ENCODE measurements at places on chromosomes 3 and 15.

- no peak for DNase-seq
Observed at GRCh38 chr3:51943451-51944391, 1.6 kb downstream of the PARP3 start.

DNA sequence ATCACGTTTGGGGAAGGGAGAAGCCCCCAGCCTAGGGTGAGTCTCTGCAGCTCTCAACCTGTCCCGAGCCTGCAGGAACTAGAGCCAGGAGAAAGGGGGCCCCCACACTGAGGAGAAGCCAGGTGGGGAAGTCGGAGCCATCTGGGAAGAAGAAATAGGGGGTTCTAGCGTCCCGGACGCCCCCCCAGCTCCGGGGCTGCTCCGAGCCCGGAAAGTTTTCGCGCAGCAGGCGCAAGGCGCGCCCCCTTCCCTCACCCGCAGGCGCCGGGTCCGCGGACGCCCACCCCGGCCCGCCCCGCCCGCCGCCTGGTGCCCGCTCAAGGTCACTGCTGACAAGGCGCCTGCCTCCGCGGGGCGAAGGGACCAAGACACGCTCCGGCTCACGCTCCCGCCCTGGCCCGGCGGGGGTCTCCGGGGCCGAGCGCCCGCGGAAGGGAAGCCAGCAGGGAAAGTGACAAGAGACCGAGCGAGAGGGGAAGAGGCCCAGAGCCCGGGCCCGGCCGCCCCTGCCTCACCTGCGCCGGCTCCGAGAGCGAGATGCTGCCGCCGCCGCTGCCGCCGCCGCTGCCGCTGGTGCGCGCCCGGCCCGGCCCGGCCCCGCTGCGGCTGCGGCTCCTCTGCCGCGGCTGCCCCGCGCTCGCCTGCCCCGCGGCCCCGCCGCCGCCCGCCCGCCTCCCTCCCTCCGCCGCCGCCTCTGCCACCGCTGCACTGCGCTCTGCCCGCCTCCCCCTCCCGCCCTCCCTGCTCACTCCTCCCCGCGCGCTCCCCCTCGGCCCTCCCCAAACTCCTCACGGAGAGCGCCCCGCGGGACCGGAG is 108.4 kb upstream of the SLC6A11 start:
- no peak for DNase-seq

DNA sequence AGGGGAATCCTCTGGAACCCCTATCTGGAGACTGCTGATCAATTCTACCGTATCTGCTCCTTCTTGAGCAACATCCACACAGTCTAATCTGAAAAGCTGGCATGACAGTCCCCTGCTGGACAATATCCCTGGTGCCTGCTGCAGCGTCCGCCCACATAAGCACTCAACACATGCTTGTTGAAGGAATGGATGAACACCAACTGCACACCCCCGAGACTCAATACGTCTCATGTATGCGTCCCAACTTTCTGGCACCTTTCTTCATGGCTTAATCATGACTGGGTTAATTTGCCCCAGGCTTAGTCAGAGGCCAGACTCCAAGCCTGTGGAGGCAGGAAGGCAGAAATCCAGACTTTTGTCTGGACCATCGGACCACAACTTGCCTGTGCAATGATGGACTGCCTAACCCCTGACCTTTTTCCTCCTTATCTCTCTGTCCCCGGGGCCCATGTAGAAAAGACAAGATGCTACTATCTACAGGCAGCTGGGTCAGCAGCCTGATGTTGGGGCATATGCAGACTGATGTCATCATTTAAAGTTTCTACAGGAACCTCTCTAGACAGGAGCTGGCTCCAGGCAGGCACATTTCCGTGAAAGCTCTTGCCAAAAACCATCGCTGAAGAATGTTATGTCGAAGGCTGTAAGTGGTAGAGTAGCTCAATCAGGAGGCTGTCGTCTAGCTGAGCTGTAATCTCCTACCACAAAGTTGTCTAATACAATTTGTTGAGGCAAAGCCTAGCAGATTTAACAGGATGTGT is 114.1 kb upstream of the TPM1 start:
- no peak for DNase-seq

- no peak for DNase-seq
Observed at GRCh38 chr3:172846706-172847105, 96.2 kb downstream of the ECT2 start.

DNA sequence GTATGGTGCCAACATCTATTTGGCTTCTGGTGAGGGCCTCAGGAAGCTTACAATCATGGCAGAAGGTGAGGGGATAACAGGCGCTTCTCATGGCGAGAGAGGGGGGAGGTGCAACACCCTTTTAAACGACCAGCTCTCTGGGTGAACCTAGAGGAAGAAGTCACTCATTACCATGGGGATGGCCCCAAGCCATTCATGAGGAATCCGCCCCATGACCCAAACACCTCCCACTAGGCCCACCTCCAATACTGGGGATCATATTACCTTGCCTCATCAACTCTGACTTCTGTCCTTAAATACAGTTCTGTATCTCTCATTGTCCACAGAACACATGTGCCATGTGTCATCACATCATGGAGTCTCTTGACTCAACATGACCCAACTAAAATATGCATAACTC is 37.5 kb upstream of the CLRN1 start:
- DNase-seq = no peak

DNA sequence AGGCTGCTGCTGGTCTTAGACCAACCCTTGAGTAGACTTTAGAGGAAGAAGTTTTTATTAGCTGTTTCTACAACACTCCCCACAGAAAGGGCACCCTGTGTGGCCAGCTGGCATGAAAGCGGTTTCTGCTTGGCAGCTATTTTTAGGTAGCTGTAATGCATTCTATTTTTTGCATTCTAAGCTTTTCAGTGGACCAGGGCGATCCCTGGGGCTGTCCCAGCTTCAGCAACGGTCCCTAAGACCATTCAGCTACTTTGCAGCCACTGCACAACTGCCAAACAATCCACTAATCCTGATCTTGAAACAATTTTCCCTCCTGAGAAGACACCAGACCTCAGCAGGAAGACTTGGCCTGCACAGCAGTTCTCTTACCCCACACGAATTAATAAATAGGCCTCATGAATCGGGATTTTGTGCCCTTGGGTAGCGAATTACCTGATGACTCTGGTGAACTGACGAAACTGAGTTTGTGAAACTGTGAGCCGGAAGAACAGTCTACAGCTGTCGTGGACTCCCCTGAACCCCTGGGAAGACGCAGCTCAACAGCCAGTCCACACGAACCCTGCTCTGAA is 14.6 kb upstream of the TFRC start:
- no peak for DNase-seq

DNA sequence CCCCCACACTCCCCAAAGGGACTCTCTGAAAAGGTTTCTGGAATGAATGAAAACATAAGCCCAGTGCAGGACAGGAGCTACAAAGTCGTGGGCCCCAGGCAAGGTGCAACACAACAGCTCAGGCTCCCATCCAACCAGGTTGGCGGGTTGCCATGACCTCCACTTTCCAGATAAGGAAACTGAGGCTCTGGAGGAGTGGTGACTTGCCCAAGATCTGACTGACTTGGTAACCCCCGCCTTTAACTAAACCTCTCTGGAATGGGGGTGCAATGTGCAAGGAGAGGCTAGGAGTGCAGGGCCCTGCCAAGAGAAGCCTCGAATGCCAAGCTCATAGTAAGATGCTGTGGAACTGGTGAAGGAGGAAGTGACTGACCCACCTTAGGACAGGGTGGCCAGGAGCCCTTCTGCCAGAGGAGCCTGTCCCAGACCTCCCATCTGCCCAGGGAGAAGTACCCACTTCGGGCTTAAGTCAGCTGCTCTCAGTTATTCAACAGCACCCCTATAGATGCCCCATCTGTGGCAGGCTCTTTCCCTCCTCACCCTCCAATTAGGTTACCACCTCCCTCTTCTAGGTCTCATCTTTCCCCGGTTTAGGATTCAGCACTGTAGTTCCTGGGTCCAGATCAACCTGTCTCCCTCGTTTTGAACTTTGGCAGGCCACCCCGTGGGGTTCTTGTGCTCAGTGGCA is 553 bp upstream of the TNNC1 start:
- DNase-seq = no peak

- no peak for DNase-seq
Observed at GRCh38 chr15:70375006-70375431, 277.3 kb upstream of the TLE3 start.

DNA sequence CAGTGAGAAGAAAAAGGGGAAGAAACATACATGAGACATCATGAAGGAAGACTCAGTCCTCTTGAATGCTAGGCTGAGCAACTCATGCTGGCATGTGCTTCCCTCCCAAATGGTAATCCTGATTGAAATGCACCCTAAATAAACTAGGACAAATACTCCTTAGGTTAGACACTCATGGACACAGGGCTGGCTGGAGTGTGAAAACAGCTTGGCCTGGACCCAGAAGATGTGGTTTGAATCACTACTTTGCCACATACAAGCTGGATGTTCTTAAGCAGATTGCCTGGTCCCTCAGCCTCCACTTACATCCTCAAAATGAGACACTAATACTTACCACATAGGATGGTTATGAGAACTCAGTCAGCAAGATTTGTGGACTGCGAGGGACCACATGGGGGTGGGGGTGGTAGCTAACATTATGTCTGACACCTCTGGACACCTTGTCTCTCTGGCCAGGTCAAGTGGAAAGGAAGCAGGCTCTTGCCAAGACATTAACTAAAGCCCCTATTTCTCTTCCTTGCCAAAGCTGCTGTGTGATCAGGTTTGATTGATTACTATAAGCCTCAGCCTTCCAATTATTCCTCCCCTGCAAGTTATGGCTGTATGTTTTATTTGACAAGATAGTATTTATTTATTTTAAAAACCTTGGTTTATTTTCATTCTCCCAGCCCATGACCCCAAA is 138.9 kb upstream of the SLC7A14 start:
- no peak for DNase-seq

DNA sequence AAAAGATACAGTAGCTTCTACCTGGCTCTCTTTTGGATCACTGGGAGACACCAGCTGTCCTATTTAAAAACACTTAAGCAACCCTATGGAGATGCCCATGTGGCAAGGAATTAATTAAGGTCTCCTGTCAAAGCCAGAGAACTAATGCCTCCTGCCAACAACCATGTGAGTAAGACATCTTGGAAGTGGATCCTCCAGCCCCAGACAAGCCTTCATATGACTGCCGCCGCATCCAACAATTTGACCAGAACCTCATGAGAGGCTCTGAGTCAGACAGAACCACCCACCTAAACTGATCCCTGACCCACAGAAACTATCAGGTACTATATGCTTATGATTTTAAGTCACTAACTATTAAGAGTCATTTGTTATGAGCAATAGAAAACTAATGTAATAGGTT is 22.3 kb downstream of the IFT80 start:
- no peak for DNase-seq

GRCh38 chr3:23964537-23965235 is 19.6 kb downstream of the NR1D2 start:
- DNase-seq = no peak

GRCh38 chr3:123668906-123669305 is 84.1 kb upstream of the HACD2 start:
- DNase-seq = no peak

DNA sequence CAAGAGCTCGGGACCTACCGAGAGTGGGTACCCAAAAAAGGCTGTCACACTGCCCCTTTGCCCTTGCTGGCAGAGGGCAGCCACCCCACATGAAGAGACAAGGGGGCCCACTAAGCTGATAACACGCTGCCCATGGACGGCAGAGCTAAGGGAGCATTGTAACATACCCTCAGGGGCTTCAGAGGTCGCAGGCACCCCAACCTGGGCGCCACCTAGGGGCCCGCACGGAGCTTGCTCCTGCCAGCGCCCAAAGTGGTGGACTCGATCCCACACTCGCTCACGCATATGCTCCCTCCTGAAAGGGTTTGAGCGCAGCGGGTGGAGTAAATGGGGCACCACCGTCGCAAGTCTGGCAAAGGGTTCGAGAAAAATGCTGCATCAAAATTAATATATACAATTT is 975.4 kb downstream of the ZPLD1 start:
- DNase-seq = no peak

GRCh38 chr15:43126356-43126755 is 7.0 kb upstream of the TMEM62 start:
- no peak for DNase-seq

DNA sequence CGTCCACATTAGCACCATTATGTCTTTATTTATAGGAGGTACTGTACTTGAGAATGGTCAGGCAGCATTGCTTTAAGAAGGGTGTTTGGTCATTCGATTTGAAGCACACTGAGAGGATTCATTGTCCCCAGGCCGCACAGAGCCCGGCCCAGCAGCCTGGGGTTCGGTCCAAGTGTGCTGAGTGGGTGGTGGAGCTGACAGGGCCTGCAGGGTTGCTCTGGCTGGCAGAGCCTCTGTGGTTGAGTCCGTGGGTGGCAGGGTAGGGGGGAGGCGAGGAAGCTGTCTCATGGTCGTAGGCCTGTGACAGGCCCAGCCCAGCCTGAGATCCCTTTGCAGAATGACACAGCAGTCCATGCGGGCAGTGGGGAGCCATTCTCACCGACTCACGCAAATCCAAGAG is 227.7 kb upstream of the TOPAZ1 start:
- no peak for DNase-seq

DNA sequence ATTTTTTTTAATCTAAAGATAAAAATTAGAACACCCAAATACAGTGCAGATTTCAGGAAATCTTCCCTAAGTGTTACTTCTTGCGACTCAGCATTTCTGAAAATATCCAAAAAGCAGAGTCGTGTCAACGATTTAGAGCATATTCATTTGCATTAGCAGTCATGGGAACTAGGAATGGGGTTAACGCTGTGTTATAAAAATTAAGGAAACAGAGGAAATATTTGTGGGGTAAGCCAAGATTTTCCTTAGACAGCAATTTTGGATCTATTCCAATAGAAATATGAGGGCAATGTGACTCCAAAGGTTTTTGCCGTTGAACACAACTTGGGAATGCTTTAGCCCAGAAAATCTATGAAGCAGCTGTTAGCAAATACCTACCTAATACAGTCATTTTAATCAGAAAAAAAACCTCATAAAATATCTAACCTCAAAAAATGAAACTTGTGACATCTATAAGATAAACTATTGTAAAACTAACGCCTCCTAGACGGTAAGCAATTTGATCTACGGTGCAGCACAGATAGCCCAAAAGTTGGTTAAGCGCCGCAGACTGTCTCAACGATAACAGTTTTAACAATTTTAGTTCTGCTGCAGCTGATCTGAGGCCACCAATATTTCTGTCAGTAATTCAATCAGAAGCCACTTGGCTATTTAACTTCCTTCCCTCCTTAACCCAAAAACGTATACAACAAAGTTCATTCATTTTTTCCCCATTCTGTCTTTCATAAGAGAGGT is 5.8 kb upstream of the ATP11B start:
- no peak for DNase-seq

DNA sequence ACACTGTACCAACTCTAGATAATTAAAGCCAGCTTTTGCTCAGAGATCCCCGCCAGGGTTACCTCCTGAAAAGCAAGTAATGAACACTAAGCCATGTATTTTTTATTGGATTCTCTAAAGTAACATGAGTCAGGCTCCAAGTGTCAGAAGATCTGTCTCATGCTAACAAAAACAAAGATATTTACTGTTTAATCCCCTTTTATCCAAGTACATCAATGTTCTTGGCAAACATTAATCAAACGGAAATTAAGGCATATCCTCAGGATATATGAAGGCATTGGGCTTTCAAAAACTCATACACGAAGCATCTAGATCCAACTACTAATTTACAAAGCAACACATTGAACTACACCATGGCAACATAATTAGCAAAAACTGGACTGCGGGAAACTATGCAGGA is 37.2 kb downstream of the MYO5A start:
- DNase-seq = no peak

GRCh38 chr3:44114142-44114541 is 127.5 kb upstream of the TOPAZ1 start:
- no peak for DNase-seq
